ENCODE measurements at places on chromosomes 7 and 10.

DNA sequence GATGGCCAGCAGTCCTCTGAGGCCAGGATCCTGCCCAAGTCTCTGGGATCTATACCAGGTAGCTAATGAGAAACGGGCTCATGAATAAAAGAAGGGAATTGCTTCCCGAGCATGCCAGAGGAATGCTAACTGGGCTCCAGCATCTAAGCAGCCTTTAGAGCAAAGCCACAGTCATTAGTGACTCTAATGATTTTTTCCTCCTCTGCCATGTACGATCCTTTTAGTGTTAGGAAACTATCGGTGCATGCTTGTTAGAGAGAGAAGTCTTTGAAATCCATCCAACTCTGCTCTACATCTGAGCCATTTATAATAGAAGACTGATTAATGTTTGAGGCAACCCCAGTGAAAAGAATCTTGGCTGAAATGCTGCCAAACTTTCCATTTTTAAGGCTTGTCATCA is 124.9 kb upstream of the TCERG1L start:
- DNase-seq = no peak

GRCh38 chr10:12597788-12598765 is 248.7 kb downstream of the CAMK1D start:
- DNase-seq = no peak

DNA sequence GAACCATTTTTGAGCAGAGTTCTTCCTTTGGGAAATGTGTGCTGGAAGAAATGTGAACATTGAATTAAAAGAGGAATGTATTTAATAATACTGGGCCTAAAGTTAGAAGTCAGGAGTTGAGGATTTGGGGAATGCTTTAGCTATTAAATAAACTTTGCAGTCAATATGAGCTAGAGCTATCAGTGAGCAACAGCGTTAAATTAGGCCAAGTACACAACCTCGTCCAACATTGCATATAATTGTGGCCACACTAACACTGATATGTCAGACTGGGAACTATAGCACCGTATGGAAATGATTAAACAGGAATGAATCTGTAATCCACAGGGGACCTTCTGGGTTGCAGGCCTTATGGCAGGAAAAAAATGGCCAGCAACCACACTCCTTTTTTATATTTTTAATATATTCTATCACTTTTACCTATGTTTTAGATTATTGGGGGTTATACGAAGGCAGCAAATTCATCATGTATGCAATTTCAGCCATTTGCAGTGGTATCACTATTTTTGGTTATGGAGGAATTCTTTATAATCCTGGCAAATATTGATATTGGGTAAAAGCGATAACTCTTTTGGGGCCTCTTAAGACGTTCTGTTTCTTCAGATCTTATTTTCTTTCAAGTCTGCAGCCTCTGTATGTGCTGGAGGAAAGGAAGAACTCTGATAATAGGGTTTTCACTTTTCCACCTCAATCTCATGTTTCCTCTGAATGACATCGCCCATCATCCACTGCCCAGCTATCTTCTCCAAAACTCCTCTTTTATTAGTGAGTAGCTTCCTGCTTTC is 236.3 kb upstream of the PLXDC2 start:
- DNase-seq = no peak

DNA sequence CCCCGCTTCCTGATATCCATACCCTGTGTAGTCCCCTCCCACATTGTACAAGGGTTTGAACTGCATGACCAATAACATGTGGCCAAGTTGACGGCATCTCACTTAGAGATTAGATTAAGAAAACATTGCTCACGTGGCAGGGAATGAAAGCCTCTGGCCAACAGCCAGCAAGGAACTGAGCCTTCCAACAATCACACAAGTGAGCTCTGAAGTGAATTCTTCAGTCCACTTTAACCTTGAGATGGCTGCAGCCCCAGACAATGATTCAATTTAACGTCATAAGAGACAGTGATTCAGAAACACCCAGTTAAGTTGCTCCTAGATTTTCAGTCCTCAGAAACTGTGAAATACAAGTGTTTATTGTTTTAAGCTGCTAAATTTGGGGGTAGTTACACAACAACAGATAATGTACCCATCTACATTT is 165.9 kb upstream of the PLXNA4 start:
- no peak for DNase-seq

GRCh38 chr10:77881636-77882035 is 44.9 kb downstream of the DLG5 start:
- no peak for DNase-seq

GRCh38 chr10:78543749-78544362 is 510.2 kb downstream of the RPS24 start:
- DNase-seq = no peak

DNA sequence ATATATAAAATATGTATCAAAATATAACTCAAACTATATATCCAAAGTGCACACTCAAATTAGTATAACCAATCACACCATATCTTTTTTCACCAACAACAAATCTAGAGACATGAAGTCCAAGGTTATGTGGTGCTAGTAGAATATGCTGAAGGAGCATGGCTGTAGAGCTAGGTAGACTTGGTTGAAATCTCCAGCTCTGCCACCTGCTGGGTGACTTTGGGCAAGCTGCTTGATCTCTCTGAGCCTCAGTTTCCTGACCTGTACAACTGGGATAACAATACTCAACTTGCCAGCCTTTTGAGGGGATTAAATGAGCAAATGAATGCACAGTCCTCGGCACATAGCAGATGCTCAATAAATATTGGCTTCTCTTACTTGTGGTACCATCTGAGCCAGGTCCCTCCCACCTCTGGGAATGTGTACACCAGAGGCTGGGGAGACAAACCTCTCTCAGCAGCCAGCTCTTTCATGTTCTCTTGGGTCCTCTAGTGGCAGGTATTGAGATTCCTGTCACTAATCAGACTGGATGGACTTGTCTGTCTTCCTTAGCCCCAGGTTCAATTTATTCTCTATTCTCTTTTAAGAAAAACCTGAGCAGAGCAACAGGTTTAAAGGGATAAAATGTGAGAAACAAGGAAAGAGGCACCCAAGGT is 94.3 kb upstream of the PDE1C start:
- DNase-seq = no peak

GRCh38 chr7:39825401-39825980 is 124.6 kb upstream of the CDK13 start:
- no peak for DNase-seq

- no peak for DNase-seq
Measured at GRCh38 chr10:124728830-124729661, 15.1 kb downstream of the FAM53B start.

GRCh38 chr10:31143331-31143935 is 111.8 kb upstream of the ZNF438 start:
- DNase-seq = no peak

DNA sequence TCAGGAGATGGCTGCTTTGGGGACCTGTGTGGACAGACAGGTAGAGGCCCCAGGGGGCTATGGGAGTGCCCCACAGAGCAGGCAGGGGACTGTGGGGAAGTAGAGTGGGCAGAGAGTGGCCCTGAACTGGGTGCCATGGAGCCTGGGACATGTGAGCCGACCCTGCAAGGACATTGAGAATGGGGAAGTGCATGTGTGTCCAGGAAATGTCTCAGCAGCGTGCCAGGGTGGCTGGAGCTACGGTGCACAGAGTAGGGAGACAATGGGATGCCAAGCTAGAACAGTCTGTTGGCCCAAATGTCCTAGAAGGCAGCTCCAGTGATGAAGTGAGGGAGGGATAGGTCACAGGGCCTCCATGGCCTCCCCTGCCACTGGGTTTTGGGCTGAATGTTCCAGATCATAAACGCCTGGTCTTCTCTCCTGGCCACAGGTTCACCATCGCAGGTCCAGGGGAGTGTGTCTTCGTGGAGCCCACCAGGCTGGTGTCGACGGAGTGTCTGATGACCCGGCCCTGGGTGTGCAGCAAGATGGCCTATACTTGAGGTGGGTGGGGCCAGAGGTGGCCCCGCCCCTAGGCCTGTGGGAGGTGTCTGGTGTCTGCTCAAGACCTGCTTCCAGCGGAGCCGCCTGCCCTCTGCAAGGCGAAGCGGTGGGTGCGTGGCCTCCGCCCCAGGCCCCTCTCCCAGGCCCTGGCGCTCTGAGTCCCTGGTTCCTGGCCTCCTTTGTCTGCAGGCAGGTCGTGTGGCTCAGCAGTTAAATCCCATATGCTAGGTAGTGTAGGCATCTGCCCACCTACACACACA is 20.5 kb downstream of the CLEC2L start:
- DNase-seq = no peak

- DNase-seq = no peak
Measured at GRCh38 chr10:4944841-4945240, 18.4 kb upstream of the AKR1C1 start.

DNA sequence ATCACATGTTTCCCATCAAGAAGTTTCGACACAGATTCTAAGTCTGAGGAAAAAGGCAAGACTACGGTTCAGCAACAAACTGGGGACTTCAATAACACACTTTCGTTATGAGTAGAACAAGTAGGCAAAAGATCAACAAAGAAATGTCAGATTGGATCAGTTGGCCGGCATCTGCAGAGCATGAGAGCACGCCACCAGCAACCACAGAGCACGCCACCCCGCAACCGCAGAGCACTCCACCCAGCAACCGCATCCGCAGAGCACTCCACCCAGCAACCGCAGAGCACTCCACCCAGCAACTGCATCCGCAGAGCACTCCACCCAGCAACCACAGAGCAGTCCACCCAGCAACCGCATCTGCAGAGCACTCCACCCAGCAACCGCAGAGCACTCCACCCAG is 89.7 kb upstream of the FAM20C start:
- no peak for DNase-seq

DNA sequence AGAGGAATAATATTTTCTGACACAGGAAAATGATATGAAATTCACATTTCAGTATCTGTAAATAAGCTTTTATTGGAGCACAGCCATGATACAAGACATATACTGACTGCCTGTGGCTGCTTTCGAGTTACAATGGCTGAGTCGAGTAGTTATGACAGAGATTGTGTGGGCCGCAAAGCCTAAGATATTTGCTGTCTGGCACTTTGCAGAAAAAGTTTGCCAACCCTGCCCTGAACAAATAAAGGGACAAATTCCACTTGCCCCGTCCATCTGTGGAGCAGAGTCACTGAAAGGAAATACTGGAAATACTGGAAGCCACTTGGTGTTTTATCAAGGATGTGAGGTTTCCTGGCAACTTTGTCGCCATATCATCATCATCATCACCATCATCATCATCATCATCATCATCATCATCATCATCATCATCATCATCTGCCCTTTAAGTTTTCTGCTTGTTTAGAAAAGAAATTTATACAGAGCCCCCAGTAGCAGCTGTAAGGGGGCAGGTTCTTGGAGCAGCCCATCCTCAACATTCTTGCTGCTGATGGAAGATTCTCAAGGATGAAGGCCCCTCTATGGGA is 85.8 kb downstream of the TCF7L2 start:
- no peak for DNase-seq

- DNase-seq = no peak
Measured at GRCh38 chr10:116466715-116467422, 39.2 kb downstream of the PNLIPRP3 start.

DNA sequence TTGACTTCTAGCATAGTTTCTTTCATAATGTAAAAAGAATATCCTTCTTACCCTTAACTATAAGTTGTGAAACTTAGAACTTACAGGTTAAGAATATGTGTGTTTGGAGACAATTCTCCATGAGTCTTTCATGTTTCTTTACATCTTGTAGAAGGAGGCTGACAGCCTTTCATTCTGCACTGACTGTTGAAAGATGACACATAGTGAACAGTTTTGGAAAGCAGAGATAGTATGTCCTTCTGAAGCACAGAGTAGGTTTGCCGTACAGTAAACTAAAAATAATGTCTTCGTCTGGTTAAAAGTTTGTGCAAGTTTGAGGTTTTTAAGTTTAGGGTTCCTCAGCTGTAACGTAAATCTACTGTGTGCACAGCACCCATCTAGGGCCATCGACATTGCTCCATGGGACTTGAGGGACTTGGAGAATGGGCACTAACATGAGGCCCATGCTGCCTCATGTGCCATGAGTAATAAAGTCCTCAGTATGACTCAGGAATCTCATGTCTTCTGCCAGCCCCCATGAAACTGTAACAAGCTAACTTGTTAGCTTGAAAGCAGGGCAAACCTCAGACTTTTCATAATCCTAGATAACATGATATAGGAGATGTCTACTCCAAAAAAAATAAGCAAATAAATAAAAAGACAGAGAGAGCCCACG is 24.5 kb upstream of the ELAPOR2 start:
- no peak for DNase-seq

GRCh38 chr7:155996718-155997280 is 184.5 kb upstream of the SHH start:
- DNase-seq = no peak

- no peak for DNase-seq
Measured at GRCh38 chr10:11409357-11409756, 202.1 kb downstream of the USP6NL start.
